ENCODE measurements at places on chromosomes 11 and 22.

- DNase-seq = peak; percentile 33
Measured at GRCh38 chr22:42937164-42937843, 77.6 kb downstream of the PACSIN2 start.

GRCh38 chr11:686451-687243 is 8.4 kb downstream of the DEAF1 start:
- no peak for DNase-seq

DNA sequence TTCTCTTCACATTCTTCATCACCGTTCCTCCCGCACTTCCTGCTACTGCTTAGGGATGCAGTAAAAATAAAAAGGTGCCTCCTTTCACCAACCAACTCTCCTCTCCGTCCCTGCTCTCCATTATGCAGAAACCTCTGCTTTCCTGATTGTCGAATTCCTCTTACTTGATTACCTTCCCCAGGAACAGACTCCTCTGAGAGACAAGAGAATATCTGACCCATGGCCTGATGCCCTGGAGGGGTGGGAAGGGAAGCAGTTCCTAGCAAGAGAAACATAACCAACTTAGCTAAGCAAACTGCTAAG is 80.9 kb downstream of the TRIM29 start:
- DNase-seq = no peak

DNA sequence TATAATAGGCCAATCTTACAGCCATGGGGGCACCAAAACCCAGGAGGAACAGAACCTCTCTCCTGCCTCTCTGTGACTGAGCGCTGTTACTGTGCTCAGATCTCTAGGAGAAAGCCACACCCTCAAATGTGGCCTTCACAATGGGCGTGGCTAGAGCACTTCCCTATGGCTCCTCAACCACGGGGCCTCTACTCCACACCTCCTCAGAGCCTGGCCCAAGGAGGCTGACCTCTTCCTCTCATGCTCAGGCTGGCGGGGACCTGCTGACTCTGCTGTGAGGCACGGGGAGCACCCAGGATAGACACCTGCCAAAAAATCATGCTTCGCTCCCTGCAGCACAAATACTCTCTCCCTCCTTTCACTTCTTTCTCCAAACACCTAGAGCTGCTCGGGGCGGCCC is 41.0 kb downstream of the C11orf58 start:
- DNase-seq = no peak

- DNase-seq = no peak
Measured at GRCh38 chr22:46121523-46122287, 28.6 kb upstream of the PPARA start.

DNA sequence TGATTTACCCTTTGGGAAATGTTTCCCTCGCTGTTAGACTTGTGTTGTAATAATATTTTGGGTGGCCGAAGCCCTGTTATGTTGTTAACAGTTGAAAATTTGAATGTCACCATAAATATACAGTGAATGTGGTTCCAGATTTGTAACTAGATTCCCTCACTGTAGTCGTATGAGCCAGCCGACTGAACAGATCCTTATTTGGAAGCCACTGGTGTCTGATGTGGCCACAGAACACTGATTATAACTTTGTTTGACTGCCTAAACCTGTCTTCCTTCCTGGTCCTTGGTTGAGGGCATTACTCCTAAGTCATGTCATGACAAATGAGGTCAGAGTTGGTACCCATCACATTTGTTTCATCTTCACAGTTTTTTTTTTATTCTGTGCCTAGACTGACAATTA is 45.4 kb downstream of the YAP1 start:
- no peak for DNase-seq

GRCh38 chr22:28125799-28126198 is 206.7 kb upstream of the PITPNB start:
- no peak for DNase-seq

GRCh38 chr11:65593518-65594414 is 1.8 kb downstream of the KCNK7 start:
- DNase-seq = no peak

GRCh38 chr11:116422556-116422955 is 350.2 kb downstream of the BUD13 start:
- DNase-seq = no peak

- DNase-seq = no peak
Measured at GRCh38 chr11:27909386-27909785, 198.6 kb downstream of the KIF18A start.

- DNase-seq = no peak
Measured at GRCh38 chr11:38842991-38843390, 2245.0 kb upstream of the RAG2 start.

DNA sequence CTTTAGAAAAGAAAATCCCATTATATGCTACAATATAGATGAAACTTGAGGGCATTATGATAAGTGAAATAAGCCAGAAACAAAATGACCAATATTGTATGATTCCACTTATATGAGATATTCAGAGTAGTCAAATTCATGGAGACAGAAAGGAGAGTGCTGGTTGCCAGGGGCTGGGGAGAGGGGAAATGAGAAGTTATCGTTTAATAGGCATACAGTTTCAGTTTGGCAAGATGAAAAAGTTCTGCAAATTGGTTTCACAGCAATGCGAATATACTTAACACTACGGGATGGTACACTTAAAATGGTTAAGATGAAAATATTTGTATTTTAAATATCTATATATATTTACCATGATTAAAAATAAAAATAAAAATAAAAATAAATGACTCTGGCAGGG is 31.1 kb upstream of the RDX start:
- DNase-seq = no peak

- no peak for DNase-seq
Measured at GRCh38 chr11:120775986-120776951, 247.6 kb upstream of the TBCEL start.

GRCh38 chr11:24609192-24610119 is 112.6 kb downstream of the LUZP2 start:
- no peak for DNase-seq

DNA sequence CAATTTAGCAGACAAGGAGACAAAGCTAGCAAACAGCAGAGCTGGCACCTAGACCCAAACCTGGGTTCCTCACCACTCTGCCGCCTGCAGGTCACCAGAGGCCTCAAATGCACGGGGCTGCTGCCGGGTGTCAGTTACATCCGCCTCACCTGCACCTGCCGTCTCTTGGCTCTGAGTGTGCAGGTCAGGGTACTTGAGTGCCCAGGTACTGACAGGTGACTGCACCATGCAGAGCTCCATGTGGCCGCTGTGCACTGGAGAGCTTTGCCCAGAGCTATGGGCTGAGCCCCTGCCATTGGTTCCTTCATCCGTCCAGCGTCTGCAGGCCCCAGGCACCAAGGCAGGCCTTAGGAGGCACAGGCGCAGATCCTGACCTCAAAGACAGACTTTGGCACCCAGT is 35.0 kb downstream of the PDGFB start:
- DNase-seq = no peak

GRCh38 chr11:65223011-65223410 is 38.8 kb upstream of the POLA2 start:
- DNase-seq = no peak

- DNase-seq = no peak
Measured at GRCh38 chr22:20946080-20946986, 20.7 kb upstream of the AIFM3 start.

- DNase-seq = no peak
Measured at GRCh38 chr11:67668192-67668551, 6.3 kb downstream of the ALDH3B2 start.

- no peak for DNase-seq
Measured at GRCh38 chr11:124807201-124807600, 7.0 kb upstream of the MSANTD2 start.

DNA sequence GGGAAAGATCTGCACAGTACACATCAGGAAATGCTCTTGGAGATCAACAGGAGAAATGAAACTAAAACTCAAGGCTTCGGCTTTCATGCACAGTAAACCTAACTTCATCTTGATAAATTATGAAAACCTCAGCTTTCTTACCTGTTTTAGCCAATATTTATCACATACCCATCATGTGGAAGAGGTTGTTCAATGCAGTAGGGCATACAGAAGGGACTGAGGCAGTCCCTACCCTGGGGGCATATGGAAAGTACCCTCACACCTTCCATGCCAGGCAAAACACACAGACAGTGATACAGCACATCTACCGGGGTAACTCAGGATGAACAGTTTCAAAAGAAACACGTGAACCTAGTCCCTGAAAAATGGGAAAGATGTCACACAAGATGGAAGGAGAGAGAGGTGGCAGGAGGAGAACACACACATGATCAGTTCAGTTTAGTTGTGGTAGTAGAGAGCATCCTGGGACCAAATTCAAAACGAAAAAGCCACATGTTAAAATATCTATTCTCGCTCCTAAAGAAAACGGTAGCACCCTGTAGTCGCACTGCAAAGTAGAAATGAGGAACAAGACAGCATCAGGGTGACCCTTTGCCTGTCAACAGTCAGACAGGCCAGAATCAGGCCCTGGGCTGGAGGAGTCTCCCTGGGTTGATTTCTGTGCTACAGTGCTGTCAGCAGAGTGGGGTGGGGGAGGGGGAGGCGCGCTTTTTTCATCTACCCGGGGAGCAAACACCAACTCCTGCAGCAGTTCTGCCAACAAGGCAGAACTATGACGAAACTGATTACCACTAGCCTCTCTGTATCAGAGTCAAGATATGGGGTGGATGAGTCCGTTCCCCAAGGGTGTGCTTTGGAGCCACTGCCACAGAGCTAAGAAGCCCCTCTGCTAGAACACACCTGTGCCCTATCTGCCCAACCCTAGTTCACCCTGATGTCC is 1.3 kb downstream of the HIRA start:
- peak; percentile 20 for DNase-seq

GRCh38 chr22:49291781-49292180 is 535.9 kb downstream of the BRD1 start:
- no peak for DNase-seq

GRCh38 chr11:87063982-87064381 is 26.2 kb downstream of the TMEM135 start:
- DNase-seq = no peak

DNA sequence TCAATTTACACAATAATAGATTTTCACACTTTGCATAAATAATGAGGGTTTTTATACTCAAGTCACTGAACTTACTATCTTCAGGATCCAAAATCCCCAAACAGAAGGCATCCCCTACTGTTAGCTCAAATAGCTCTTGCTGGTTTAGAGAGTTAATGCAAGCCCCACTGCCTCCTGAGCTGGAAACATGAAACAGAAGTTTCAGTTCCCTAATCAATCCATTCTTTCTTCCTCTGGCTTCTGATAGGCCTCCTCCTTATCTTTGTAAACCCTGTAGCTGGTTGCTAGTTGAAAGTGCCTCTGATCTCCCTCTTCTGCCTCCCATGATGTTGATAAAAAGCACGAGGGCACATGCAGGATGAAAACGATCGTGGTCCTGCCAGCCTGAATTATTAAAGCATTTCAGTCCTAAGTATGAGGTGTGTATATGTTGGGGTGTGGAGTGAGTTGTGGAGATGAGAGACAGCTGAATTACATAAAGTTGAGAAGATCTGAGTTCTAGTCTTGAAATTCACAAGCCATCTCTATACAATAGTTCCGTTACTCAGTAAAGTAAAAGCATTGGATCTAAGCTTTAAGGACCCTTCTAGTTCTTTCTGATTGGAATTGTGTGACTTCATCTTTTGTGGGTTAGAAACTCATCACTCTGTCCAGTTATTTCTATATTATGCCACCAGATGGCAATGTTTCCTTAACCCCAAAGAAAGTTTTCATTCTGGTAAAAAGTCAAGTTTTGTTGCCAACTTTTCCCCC is 35.0 kb upstream of the EHF start:
- no peak for DNase-seq

DNA sequence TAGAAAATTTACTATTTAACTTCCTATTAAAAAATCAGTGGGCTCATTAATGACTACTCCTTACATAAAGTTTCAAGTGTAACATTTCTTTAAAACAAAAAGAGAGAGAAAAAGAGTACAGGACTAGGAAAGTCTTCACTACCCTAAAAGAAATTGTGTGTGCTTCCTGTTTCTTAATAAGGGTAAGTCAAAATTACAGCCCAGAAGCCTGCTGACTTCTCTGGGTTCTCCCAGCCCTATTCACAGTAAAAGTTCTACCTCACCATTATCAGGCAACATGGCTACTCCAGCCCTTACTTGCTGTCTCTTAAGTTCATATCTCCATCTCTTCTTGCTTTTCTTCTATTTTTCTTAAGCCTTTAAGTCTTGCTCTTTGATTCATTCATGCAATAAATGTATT is 20.3 kb upstream of the ZC3H12C start:
- no peak for DNase-seq

GRCh38 chr11:95138448-95138847 is 48.8 kb downstream of the ENDOD1 start:
- DNase-seq = no peak

- DNase-seq = no peak
Measured at GRCh38 chr11:100240025-100240539, 447.0 kb upstream of the ARHGAP42 start.

GRCh38 chr22:36933629-36934417 is 20.4 kb downstream of the CSF2RB start:
- DNase-seq = no peak

GRCh38 chr11:27807596-27807995 is 107.3 kb upstream of the BDNF start:
- no peak for DNase-seq

DNA sequence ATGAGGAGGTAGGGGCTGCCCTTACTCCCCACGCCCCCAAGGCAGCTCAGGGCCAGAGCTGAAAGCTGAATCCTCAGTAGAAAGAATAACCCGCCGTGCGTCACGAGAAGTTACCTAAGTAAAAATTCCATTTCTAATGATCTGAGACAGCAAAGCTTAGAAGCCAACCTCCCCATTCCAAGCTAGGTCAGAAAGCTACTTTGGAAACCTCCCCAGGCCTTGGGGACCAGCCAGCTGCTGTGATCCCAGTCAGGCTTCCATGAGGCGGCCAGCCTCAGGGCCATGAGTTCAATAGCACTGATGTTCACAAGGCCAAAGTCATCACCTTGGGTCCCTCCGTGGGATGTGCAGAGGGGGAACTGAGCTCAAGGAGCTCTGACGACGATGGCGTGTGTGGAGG is 6.9 kb downstream of the SHISAL1 start:
- DNase-seq = no peak

DNA sequence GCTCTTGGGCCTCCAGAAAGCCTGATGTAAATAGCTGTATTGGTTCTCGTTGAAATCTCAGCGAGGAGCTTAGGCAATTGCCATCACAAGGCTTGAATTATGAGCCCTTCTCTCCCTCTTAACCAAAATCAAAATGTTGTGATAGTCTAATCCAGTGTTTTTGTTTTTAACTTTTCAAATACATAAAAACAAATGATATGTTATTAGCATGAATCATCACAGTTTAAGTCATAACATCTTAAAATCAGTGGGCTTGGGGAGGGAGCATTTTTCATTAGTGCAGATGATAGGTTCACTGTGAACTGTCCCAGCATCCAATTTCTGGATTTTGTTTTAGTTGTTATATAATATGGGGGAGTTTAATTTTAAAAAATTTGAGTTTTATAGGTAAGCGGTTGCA is 48.9 kb upstream of the HORMAD2 start:
- no peak for DNase-seq

DNA sequence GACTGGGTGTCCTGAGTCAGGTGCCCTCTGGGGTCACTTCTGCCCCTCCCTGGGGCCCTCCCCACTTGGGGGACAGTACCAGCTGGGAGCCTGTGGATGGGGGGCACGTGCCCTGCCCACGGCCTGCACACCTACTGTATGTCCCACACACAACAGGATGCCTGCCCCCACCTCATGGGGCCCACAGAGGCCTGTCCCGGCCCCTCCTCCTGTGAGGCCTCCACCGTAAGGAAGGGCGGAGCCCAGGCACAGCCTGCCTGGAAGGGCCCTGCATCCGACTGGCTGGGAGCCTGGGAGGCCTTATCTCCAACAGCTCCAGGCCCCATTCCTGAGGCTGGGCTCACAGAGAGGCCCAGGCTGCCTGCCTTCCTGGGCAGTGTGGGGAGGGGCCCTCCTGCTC is 47.8 kb downstream of the BRSK2 start:
- DNase-seq = peak; percentile 3
